ENCODE measurements at places on chromosomes 3 and 15.

GRCh38 chr15:90530250-90531051 lies 728 bp downstream of the CRTC3 start:
- DNase-seq = peak; percentile 39

GRCh38 chr3:85312331-85312730 lies 353.5 kb downstream of the CADM2 start:
- no peak for DNase-seq

DNA sequence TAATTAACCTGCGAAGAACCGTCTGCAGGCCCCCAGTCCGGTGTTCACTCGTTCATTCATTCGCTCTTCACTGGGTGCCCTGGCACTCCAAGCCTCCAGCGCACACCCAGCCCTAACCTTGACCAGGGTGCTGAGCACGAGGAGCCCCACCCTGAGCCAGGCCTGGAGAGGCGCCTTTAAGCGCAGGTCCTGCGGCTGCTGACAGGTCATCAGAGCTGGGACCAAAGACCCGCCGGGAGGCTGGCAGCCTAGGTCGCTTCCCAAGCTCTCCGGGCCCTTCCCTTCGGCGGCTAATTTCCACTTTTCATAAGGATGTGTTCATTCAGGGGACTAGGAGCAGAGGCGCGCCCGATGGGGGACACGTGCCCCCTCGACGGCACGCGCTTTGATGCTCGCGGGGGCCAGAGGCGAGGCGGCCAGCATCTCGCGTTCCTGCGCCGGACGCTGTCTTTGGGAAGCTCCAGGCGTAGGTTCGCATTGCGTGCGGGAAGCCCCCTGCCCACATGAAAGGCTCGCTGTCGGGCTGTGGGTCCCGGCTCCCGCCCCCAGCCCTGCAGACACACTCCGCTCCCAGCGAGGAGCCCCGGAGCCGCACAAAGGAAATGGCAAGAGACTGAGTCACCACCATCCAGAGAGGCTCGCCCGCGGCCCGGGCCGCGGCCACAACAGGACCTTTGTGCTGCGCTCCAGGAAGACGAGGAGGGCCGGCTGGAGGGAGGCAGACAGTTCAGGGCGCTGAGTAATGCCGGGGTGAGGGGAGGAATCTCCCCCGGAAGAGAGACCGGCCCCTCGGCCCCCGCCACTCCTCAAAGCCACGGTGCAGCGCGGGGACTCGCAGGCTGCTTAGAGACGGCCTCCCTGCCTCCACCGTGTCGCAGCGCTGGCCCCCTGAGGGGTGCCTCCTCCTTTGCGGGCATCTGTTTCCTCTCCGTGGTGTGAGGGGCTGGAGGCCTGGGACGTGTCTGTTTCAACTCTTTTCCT lies 266.4 kb upstream of the HES1 start:
- no peak for DNase-seq

GRCh38 chr3:178195824-178196223 lies 340.4 kb upstream of the KCNMB2 start:
- DNase-seq = no peak

DNA sequence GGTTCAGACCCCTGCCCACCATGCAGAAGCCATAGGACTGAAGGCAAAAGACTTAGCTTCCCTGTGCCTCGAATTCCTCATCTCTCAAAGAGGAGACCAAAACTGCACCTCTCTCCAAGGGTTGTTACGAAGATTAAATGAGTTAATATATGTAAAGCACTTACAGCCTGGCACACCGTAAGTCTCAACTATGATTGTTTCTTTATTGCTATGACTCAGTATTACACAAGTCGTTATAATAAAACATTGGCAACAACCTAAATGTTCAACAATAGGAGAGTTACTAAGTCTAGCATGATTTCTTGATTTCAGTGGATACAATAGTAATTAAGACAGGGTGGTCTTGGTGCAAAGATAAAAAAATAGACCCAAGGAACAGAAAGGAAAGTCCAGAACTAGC lies 19.6 kb upstream of the FGD5 start:
- DNase-seq = no peak

DNA sequence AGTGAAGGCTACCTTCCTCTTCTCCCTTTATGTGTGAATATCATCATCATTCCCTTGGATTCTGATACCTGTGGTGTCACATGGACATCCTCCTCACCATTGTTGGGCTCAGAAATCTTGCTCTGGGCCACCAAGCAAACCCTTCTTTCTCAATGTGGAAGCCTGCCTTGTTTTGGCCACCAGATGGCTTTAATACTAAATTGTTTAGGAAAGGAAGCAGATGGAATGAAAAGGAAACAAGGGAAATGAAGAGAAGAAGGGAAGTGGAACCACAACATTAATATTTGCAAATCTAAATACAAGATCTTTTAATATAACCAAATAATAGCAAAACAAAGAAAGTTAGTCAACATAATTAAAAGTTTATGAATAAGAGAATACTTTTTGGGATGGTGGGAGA lies 14.0 kb downstream of the FAM227B start:
- no peak for DNase-seq

DNA sequence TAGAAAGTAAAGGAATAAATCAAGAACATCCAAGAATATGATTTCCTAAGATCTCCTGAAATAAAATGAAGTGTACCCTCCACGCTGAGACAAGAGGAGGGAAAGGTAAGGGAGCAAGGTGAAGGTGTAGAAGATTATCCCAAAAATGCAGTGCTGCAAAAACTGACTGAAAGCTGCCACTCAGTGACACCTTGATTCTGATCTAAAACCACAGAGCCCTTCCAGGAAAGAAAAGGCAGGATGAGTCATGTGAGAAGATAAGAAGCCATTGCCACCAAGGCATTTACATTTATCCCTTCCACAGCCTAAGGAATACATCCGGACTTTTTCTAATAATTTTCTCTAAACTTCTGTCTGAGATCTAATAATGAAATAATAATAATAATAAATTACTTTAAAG lies 49.9 kb downstream of the IGSF11 start:
- no peak for DNase-seq

- no peak for DNase-seq
Observed at GRCh38 chr15:91308855-91309254, 208.8 kb downstream of the SV2B start.

GRCh38 chr3:34599595-34599994 lies 801.2 kb downstream of the PDCD6IP start:
- DNase-seq = no peak

DNA sequence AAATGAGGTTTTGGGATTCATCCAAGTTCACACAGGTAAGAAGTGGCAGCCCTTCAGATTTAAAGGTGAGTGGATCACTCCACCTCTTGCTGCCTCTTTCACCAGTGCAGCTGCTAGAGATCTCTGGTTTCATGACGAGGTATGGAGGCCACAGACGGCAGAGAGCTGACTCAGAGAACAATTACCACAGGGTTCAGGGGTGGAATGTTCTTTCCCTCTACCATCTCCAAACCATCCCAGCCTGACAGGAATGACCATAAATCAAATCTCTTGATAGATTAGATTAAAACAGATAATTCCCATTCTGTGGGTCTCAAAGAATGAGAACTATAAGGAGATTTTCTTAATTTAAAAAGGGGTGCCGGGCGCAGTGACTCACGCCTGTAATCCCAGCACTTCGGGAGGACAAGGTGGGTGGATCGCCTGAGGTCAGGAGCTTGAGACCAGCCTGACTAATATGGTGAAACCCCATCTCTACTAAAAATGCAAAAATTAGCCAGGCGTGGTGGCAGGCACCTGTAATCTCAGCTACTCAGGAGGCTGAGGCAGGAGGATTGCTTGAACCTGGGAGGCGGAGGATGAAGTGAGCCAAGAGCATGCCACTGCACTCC lies 174.2 kb upstream of the ATP11B start:
- DNase-seq = no peak

GRCh38 chr3:189297932-189298331 lies 126.2 kb downstream of the TPRG1 start:
- no peak for DNase-seq

DNA sequence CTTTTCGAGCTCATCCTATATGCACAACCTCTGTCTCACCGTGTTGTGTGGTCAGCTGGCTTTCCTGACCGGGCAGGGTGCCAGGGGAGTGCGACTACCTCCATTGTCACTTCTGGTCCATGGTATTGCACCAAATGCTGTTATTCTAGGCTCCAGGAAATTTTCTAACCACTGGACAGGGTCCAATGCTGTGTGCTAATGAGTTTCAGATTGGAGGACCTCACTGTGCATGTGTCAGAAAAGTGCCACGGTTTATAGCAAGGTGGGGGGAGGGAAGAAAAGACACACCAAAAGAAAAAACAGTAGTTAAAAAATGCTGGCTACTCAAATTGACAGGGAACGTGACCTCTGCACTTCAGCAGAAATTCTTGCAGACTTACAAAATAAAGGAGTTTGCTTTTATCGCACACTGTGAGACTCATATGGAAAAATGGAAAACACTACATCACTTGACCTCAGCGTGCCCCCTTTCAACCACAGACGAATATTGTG lies 480.1 kb downstream of the FOXP1 start:
- DNase-seq = no peak

DNA sequence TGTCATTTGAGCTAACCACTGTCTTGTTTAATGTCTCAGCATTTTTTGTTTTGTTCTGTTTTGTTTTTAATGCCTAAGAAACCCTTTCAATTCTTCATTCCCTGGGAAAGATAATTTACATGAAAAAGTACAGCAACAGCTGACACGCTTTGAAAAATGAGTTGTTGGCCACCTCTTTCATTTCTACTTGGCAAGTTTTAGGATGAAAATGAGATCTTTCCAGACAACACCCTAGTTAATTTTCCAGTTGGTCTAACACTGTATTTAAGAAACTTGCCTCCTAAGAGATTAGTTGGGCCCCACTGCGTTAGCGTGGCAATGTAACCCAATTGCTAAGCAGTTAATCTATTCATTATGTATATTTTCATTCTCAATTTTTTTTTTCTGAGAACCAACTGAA lies 194.0 kb upstream of the LRRN1 start:
- no peak for DNase-seq

Measured in central memory CD8-positive, alpha-beta T cell (primary cell).